Hematopoietic multipotent progenitor cell (in vitro differentiated cells): ENCODE measurements at places on chromosomes 2 and 18.

- no peak for DNase-seq
Measured at GRCh38 chr18:59041819-59042815, 97.6 kb upstream of the SEC11C start.

DNA sequence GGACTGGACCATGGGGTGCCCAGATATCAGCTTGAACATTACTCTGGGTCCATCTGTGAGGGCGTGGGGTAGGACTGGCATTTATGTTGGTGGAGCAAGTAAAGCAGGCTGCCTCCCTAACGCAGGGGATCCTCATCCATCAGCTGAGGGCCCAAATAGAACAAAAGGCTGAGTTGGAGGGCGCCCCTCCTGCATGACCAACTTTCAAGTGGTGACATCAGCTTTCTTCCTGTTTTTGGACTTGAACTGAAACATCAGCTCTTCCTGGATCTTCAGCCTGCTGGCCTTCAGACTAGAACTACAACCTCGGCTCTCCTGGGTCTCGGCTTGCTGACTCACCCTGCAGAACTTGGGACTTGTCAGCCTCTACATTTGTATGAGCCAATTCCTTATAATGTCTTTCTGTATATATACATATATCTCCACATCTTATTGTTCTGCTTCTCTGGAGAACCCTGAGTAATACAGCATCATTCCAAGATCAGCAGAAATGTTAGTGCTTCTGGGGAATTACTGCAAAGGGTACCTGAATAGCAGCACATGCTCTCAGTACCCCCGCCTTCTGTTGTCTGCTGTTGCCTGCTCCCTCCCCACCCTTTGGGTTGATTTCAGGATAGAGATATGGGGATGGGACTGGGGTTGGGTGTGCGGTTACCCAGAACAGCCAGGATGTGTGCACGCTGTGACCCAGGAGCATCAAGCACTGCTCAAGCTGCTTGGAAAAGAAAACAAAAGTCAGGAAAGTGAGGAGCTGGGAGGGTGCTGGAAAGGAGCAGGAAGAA lies 20.0 kb downstream of the TMEM127 start:
- peak; percentile 39 for DNase-seq

GRCh38 chr2:111057045-111057444 lies 63.7 kb upstream of the BCL2L11 start:
- no peak for DNase-seq

GRCh38 chr18:22813648-22814328 lies 119.3 kb upstream of the RBBP8 start:
- peak; percentile 46 for DNase-seq

DNA sequence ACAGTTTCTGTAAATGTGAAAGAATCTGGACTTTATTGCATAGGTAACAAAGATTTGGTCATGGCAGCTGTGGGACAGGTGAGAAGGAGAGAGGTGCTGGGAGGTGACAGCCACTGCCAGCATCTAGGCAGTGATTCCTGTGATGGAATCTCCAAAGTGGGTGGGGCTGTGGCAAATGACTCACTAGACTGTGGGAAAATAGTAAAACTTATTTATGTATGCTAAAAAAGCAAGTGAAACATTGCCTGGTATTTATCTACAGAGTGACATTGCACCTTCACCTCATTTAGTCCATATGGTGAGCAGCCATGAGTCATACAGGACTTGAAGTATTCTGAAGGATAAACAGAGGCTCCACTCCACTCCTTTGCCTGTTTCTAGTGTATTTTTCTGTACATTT lies 145.3 kb upstream of the MEX3C start:
- no peak for DNase-seq

GRCh38 chr2:160376576-160376975 lies 117.0 kb downstream of the RBMS1 start:
- no peak for DNase-seq
